HEK293T (cell line): ENCODE measurements at places on chromosomes 5 and 9.

GRCh38 chr9:93595861-93596365 is 19.5 kb downstream of the PHF2 start:
- DNase-seq = no peak

- DNase-seq = no peak
These were observed 158.7 kb upstream of the IER5L start for GRCh38 chr9:129336601-129337331.

- no peak for DNase-seq
These were observed 100.7 kb downstream of the CWC27 start for GRCh38 chr5:64869419-64869818.

DNA sequence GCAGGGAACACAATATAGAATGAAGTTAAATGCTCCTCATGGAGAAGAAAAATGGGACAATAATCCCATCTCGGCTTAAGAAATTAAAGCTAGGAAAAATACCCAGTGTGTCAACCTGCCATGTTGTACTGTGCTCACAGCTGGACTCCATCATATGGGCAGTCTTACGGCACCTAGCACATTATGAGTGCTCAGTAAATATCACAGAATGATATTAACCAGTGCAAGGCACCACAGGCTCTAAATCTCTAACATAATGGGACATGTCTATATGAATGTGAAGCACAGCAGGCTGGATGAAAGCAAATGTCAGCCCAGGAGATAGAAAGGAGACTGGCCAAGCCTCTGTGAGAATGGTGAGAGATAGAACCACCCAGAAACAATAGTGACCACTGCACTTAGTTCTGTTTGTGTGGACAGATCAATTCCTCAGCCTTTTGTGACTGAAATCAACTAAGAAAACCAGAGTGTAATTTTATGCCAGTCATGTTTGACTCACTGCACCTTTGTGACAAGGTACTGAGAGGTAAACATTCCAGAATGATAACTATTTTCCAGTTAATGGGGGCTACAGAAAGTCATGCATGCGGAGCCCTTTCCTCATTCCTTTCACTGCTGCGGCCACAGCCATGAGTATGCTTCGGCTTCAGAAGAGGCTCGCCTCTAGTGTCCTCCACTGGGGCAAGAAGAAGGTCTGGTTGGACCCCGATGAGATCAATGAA is 140.4 kb upstream of the CDH6 start:
- no peak for DNase-seq

GRCh38 chr5:180127682-180128670 is 56.4 kb upstream of the RNF130 start:
- no peak for DNase-seq

DNA sequence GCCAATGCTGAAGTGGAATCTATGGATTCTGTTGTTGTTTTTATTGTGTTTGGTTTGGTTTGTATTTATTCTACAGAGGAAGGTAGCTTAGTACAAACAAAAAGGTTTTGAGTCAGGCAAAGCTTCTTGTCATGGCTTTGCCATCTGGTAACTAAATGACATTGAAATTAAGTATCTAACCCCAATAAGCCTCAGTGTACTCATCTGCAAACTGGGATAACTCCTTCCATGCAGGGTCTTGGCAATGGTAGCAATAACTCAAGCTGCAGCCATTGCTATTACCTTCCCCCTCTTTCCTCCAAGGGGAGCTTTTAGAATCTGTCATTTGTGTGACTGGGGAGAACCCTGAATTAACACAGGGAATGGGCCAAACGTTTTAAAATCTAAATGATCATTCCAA is 79.7 kb downstream of the PLAC8L1 start:
- no peak for DNase-seq

DNA sequence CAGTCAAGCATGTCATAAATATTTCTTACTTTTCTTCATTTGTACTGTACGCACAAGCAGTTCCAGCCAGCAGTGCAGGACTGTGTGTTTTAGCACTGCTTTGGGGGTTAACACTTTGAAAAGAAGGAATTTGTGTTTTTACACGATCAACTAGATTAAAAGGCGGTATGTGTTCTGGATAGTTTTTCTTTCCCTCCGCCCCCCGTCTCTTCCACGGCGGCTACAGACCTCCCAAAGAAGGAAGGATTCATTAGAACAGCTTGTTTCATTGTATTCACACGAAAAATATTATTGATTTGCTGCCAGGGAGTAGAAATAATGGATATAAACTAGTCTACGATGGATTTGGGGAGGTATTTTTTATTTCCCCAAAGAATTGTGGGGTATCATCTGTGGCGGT is 336.8 kb upstream of the RFX3 start:
- no peak for DNase-seq

DNA sequence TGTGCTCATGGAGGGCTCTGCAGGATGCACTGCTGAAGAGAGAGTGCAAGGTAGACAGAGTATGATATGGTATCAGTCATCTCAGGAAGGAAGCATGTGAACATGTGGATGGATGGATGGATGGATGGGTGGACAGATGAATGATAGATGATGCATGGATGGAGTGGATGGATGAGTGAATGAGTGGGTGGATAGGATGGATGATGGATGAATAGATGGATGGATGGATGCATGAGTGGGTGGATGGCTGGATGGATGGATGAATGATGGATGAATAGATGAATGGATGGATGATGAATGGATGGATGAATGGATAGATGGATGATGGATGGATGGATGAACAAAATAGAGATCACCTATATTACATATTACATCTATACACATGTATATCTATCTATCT is 341.3 kb downstream of the DRD1 start:
- no peak for DNase-seq

DNA sequence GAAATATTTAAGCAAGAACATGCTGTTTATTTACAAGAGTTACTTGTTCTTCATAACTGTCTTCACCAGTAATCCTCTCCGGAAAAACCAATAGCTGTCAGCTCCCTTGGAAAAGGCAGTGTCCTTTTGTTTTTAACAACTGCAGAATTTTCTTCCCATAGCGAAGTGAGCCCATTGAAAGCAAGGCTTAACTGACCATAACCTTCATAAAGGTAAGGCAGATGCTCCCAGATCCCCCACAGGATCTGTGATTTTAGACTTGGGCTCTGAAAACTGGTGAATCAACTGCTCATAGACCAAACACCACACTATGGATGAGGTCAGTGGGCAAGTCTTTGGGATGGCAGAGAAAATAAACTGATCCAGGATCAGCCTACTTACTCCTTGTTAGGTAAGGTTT is 155.0 kb downstream of the GLIS3 start:
- DNase-seq = no peak

DNA sequence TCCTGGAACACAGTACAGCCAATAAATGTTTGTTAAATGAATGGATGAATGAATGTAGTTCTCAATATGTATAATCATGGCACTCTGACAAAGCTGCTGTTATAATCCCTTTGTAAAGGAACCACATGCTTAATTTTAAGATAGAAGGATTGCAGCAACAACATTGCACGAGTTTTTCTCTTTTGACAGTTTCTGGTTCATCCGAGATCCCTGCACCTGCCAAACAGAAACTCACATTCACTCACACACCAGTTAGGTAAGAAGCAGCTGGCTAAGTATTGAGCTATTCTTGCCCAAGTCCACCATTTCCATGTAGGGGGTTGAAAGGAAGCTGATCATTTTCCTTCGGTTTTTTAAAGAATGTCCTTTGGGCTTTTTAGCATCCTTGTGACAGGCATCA is 133.7 kb upstream of the MAP1B start:
- DNase-seq = no peak

DNA sequence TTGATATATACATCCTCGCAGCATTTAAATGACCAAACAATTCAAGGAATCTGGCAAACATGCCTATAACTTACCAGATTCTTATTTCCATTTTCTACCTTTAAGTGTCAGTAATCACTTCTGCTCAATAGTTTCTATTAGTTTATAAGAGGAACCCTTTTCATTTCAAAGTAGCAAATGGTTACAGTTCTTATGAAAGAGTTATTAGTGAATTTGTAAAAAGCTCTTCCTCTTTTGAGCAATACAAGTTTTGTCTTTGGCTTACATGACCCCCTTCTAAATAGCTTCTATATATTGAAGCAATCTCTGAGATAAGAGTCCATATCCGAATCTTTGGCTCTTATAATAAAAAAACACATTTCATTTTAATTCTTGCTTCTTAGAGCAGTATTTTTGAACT is 42.0 kb downstream of the ELL2 start:
- no peak for DNase-seq

DNA sequence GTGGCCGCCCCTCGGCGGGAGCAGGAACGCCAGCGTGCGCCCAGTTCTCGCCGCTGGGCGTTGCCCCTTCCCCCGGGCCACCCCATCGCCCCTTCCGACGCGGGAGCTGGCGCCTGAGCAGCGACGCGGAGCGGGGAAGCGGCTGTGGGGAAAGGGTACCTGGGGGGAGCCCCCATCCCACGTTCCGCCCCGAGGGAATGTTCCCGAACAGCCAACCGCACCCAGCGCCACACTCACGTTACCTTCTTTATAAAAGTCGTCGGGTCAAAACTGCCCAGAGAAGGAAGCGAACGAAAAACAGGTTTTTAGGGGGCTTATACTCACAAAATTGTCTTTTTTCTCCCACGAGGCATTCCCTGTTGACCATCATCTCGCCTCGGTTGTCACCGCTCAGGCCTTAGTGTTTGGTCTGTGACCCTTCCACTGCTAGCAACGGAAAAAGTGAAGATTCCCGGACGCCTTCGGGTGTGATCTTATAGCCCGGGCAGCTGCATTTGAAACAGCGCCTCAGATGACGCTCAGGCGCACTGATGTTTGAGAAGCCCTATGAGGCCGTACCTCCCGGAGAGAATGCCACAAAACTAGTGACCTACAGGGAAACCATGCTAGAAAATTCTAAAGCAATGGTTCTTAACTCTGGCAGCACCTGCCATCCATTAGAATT is 475 bp upstream of the GOLM1 start:
- peak; percentile 46 for DNase-seq
